ENCODE measurements at places on chromosomes 5 and 9.

DNA sequence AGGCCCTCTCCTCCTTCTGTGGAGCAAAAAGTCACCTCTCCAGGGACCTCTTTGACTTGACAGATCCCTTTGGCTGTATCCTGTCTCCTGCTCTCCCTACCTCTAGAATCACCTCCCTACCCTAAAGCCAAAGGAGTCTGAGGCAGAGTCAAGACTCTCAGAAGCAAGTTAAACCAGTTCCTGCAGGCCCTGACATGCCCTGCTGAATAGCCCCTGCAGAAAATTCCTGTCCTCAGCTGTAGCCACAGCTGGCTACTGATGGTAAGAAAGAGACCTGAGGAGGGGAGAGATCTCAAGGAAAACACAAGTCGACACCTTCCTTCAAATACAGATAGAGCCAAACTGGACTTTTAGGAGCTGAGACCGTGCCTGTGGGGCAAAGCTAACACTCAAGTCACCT is 23.7 kb upstream of the UBAP2 start:
- DNase-seq: no peak

DNA sequence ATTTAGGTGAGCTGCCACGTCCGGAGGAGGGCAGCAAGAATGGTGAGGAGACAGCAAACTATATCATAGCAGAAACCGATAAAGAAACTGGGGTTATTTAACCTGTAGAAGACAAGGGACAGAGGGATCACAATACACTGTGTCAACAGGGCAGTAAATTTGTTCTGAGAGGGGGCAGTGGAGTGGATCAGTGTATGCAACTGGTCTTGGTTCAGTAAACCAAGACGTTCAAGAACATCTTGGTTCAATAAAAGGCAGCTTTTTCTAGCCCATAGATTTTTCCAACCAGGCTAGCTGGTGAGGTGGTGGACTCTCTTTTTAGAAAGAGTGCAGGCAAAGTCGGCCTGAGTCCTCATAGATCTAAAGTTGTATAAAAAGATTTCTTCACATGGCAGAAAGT is 55.3 kb downstream of the PLAC8L1 start:
- no peak for DNase-seq

DNA sequence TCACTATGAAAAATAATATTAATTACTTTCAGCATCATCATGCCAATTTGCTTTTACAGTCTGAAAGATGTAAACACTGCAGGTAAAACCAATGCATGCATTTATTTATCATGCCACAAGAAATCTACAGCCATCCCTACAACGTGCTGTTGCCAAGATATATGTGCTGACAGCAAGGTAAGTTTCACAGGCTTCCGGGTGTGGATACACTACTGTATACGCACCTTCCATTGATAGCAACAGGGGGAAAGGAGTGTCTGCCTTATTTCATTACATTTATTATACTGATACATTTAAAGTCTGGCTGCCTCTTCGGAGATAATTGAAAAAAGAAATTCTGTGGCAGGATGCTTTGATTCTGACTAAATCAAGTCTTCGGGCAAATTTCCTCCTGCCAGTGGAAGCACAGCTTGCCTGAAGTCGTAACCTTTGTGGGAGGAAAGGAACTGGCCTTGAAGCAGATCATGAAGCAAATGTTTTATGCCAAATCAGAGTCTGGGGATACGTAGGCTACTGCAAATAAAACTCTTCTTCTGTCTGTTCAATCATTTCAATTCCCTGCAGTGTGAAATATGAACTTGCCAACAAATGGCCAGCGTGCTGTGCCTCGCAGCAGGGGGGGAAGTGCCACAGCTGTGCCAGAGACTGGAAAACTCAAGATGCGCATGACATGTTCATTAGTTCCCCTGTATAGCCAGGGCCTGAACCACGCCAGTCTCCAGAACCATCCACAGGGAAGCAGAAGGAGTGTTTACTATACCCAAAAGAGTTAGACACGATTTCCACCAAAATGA is 268.1 kb downstream of the EFNA5 start:
- no peak for DNase-seq

- DNase-seq: no peak
Measured at GRCh38 chr5:1152156-1152555, 40.3 kb upstream of the SLC12A7 start.

DNA sequence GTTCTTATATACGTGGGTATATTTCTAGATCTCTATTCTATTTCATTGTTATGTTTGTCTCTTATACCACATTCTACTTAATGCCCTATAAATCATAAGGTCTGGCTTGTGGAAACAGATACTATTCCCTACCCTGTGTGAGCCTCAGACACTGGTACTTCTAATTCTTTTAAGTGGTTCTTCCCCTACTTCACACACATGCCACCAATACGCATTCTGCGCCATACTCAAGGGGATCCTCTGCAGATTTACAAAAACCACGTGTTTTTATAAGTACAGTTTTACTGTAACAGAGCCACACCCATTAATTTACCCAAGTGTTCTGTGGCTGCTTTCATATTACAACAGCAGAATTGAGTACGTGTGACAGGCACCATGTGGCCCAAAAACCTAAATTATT is 195.6 kb downstream of the SAXO1 start:
- DNase-seq: no peak

- DNase-seq: no peak
Measured at GRCh38 chr9:91101611-91102168, 260.0 kb downstream of the AUH start.

DNA sequence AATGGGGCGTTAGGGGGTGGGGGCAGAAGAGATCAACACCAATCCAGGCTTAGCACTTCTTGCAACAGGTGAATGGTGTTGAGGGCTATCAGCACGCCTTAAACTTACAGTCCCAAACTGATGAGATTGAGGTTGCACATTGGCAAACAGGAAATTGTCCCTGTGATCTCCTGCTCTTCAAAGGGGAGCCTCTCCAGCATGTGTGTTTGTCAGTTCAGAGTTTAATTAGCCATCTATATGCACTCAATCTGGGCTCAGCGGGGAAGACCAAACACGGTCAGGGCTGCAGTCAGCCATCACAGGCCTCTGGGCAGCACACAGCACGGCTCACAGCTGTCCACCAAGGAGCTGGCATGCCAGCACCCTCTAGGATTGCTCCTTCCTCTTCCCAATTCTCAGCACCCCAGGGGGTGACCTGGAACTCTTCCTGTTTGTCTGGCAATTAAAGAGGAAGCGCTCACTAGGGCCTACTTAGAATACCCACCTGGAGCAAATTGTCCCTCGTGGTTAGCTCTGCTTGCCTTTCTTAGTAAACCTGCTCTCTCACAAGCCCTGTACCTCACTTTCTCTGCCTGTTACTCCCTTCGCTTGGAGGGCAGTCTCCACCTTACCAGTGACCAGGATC is 217.4 kb downstream of the SLIT3 start:
- DNase-seq: no peak

DNA sequence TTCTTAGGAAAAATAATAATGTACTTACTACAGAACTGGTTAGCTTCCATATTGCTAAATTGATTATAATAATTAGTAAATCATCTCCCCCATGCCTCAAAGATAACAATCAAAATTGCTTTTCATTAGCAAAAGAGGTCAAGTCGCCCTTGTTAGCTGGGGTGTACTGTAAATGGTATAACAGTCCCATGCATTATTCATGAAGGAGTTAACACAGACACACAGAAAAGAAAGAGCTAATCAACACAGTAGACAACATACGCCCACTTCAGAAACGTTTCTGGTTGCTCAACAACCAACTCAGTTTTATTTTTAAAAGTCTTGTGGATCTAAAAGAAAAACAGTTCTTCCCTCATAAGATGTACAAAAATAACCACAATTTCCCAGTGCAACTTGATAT is 100.2 kb downstream of the MPDZ start:
- peak; percentile 10 for DNase-seq

GRCh38 chr5:116517488-116517887 is 57.1 kb downstream of the SEMA6A start:
- DNase-seq: no peak

DNA sequence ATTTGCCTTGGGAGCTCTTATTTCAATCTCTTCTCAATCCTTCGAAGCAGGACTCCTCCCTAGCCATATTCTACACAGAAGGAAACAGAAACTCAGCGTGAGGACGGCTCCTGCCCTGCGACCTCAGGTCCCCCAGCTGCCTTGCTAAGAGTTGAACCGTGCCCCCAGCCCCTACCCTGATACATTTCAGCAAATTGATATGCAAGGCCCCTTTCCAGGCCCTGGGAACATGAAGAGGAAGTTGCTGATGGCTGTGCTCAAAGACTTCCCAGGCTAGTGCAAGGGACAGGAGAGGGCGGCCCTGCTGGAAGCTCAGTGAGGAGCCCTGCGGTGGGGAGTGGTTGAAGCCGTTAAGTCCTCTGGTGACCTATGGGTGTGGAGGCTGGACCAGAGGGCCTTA is 41.5 kb downstream of the BOD1 start:
- no peak for DNase-seq

GRCh38 chr5:14109041-14109747 is 33.9 kb upstream of the TRIO start:
- DNase-seq: no peak

- no peak for DNase-seq
Measured at GRCh38 chr9:117528225-117528624, 113.4 kb upstream of the ASTN2 start.

GRCh38 chr5:1465966-1466471 is 20.8 kb upstream of the SLC6A3 start:
- DNase-seq: no peak

- DNase-seq: no peak
Measured at GRCh38 chr5:158820891-158821290, 278.8 kb downstream of the EBF1 start.

GRCh38 chr9:72440992-72441847 is 76.2 kb upstream of the ZFAND5 start:
- no peak for DNase-seq

DNA sequence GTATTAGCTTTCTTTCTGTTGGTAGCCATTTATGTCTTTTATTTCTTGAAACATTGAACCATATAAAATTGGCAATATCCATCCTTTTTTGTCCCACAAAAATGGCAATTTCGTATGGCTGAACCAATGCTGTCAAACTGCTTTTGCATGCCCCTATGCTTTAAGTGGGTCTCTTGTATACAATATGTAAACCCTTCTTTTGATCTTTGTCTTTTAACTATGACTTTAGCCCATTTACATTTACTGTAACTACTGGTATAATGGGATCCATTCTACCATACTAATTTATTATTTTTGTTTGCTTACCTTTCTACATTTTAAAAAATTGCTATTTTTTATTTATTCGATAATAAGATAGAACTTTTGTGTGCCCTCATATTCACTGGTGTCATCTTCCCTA is 93.4 kb downstream of the TENT4A start:
- no peak for DNase-seq

- DNase-seq: no peak
Measured at GRCh38 chr5:83294246-83294645, 177.3 kb upstream of the VCAN start.

DNA sequence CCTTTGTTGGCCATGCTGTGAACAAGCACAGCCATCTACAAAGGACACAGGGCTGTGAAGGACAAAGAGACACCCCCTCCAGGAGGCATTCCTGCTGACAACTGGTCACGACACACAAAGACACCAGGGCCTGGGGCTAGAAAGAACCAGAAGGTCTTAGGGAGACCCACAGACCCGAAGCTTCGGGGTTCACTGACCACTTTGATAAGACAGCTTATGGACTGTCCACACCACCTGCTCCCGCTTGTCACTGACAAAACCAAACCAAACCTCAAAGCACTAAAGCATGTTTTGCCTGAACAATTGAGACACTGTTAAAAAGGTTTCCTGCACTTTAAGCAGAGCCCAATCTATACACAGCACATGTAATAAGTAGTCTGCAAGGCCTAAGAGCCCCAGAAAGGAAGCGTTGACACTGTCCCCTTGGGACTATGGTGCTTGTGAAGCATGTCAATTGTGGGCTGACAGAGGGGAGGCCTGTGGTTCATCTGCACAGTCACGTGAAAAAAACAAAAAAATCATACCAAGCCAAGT is 185.0 kb downstream of the GAPVD1 start:
- peak; percentile 19 for DNase-seq

- no peak for DNase-seq
Measured at GRCh38 chr9:97039514-97039860, 545 bp upstream of the CTSV start.

- no peak for DNase-seq
Measured at GRCh38 chr5:67960939-67961338, 254.6 kb upstream of the PIK3R1 start.

- DNase-seq: no peak
Measured at GRCh38 chr9:110465190-110465589, 114.4 kb downstream of the SVEP1 start.

DNA sequence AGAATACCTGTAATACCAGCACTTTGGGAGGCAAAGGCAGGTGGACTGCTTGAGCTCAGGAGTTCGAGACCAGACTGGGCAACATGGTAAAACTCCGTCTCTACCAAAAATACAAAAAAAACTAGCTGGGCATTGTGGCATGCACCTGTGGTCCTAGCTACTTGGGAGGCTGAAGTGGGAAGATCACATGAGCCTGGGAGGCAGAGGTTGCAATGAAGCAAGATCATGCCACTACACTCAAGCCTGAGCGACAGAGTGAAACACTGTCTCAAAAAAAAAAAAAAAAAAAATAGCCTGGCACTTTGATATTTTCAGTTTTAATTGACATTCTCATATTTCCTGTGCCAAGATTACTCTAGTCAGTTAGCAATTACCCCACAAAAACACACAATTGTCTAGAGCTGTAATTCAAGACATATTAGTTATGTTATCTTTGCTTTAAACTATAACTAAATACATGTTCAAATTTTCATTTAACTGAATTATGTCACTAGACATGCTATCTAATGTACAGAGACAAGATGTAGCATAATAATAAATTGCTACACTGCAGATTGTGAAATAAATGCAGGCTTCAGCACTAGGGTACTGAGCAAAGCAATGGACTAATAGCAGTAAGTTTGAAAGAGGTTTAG is 378.2 kb upstream of the GRAMD2B start:
- no peak for DNase-seq

GRCh38 chr9:27838876-27839275 is 265.6 kb upstream of the C9orf72 start:
- no peak for DNase-seq

- DNase-seq: no peak
Measured at GRCh38 chr5:6861036-6861435, 147.8 kb downstream of the TENT4A start.

GRCh38 chr5:14617441-14617840 is 35.8 kb downstream of the OTULINL start:
- no peak for DNase-seq

DNA sequence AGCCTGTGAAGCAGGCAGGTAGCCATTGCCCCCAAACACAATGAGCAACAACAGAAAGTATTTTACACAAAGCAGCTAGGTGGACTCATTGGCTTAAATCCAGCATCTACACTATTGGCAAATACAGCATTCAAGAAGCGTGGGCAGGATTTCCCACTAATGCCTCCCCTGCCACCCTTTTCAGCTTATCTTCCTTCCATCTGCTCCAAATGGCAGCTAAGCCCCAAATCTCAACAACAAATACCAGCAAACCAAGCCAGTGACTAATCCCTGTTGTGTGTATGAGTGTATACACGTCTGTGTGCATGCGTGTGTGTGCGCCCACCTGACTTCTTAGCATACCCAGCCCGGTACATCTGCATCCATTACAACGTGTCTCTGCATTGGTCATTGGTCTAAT is 151.2 kb upstream of the WWC1 start:
- no peak for DNase-seq
